H9 (cell line): ENCODE measurements at places on chromosomes 3 and 15.

GRCh38 chr3:68121287-68121686 lies 466.9 kb upstream of the SUCLG2 start:
- no peak for DNase-seq

GRCh38 chr3:9859530-9860025 lies 15.8 kb upstream of the RPUSD3 start:
- no peak for DNase-seq

DNA sequence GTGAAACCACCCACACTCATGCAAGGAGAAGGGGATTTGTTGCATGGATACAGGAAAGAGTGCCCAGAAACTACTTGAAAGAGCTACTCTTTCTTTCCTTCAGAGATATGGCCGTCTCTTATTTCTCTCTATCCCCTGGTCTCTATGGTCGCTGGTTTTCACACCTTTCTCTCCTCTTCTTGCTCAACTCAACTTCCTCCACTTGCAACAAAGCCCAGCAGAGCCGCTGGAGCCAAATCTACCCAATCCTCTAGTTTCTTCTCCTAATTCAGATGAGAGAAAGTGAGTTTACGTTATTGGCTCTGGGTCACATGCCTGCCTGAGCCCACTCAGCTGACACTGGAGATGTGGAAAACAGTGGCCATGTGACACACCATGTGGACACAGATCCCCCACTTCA lies 215.2 kb downstream of the OSBPL10 start:
- DNase-seq = no peak

GRCh38 chr15:65638681-65639089 lies 16.9 kb downstream of the SLC24A1 start:
- DNase-seq = no peak

DNA sequence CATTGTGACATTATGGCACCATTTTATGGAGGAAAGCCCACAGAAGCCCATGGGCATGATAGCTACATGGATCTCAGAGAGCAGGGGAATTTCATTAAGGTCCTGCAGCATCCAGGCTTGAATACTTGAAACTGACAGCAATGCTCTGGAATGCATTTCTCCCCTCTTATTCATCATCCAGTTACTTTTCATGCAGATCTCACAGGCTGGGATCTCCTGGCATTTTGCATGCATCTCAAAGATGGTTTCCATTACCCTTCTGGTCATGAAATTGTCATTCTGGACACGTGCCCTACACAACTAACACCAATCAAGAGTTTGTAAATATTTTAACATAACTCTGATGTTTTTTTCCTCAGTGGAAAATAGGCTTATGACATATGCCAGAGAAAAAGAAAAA lies 32.4 kb downstream of the VGLL3 start:
- no peak for DNase-seq

DNA sequence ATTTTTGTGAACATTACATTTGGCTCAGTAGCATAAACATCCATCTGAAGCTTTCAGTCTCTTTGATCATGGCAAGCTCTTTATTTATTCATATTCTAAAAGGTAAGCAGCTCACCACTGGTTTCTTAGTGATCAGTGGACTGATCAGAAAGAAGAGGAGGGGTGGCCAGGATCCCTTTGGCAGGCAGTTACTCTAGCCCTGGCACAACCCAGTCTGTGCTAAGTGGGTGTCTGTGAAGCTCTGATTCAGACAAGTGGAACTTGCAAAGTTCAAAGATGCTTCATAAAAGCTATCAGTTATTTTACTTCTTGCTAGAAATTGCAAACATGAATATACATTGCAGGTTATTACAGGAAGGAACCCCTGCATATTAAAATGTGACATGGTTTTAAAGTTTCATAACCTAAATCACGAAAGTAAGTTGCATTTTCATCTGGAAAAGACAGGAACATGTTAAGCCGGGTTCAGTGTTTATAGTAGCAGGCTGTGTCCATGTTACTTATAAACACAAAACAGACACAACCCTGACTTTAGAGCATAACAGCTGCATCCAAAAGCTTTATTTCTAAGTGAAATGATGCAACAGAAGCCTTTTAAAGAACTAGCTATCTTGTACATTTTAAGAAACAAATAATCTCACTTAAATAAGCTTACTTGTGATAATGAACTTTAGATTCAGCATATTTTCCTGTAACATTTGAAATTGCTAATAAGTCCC lies 785.3 kb downstream of the MCTP2 start:
- no peak for DNase-seq

- DNase-seq = no peak
Observed at GRCh38 chr3:64666171-64666588, 21.6 kb downstream of the ADAMTS9 start.

- no peak for DNase-seq
Observed at GRCh38 chr15:93894438-93895036, 336.8 kb upstream of the MCTP2 start.

- no peak for DNase-seq
Observed at GRCh38 chr3:126461450-126462070, 14.1 kb downstream of the ZXDC start.

DNA sequence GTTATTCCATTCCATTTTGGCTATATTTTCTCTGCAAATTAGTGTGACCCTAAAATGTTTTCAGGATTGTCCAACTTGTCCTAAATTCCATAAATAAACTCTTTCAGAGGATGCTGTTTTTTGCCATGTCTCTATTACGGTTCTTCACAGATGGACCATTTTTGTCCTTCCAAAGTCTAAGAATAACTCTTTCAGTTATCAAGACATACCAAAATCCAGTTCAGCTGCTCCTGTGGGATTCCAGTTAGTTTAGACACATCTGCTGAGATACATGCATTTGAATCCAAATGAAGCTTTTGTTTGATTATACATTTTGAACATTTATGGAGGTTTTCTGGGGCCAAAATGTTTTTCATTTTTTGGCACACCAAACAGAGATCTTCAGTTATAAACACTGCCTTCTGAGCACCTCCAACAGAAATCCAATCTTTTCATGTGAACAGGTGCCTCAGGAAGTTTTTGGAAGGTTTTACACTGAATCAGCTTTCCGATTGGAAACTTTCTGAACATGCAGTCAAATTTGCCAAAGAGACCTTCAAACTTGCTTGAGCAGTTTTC lies 80.7 kb downstream of the TIGIT start:
- no peak for DNase-seq

DNA sequence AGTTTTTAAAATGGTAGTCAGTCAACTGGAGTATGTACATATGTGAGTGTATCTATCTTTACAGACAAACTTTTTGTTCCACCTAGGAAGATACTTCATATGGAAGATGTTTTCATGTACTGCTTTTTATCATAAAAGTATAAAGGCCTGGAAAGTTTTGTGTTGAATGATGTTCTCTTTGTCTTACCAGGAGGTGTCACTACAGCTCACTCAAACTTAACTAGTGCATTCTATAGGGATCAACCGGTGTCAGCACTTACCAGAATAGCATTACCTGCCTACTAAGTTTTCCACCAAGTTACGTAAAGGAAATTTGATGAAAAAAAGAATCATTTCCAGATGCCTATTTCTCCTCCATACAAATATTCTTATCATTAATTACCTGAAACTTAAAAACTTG lies 522.6 kb upstream of the SEMA6D start:
- no peak for DNase-seq

GRCh38 chr15:42858999-42859789 lies 61.4 kb downstream of the TTBK2 start:
- no peak for DNase-seq

DNA sequence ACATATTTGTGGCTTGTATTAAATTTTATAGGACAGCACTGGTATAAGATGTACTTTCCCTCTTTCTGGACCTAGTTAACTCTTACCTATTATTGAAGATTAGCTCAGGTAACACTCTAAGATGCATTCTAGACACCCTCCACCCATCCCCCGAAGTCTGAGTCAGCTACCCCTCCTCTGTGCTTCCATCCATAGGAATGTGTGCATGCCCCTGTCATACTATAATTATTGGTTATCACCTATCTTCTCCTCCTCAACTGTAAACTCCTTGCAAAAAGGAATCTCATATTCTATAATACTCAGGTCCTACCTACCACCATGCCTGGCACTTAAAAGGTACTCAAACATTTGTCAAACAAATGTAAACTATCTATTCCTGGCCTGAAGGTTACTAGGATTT lies 3.0 kb downstream of the PEAK1 start:
- no peak for DNase-seq

DNA sequence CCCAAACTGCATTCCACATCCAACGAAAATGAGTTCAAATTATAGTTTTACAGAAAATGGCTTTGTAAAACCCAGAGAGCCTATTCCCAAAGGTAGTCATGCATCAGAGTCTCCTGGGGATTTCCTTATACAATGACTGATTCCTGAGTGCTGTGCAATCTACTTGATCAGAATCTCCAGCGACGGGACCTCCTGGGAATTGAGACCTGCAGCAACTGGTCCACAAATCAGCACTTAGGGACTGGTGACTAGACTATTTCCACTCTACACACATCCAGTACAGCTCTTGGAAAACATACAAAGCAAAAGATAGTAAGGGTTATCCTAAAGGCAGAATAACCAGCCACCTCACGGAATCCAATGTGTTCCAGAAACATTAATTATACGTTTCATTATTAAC lies 871.0 kb upstream of the CFAP20DC start:
- DNase-seq = no peak

DNA sequence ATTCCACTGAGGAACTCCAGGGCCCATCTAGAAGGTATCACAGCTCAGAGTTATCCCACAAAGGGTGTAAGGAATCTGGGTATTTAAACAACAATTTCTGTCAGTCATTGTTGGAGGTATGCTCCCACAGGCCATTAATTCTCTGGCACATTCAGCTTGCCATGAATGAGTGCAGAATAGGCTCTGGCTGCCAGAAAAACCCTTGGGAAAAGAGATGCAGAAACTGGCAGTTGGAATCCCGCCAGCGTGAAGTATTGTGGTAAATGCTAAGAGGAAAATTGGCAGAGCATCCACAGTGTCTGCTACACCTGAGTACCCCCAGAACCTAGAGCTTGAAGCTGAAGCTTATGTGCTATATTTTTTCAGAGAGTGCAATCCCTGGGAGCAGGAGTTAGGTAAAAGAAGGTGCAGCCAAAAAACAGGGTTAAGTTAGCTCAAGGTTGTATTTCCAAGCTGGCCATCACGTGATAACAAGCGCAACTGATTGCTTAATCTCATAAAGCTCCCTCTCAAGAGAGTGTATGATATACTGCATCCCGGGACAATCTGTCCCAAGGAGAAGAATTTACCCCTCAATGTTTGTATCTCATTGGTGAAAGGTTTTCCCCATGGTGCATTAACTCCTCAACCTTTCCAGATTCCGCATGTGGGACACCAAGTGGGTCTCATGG lies 94.2 kb upstream of the ACP3 start:
- no peak for DNase-seq

DNA sequence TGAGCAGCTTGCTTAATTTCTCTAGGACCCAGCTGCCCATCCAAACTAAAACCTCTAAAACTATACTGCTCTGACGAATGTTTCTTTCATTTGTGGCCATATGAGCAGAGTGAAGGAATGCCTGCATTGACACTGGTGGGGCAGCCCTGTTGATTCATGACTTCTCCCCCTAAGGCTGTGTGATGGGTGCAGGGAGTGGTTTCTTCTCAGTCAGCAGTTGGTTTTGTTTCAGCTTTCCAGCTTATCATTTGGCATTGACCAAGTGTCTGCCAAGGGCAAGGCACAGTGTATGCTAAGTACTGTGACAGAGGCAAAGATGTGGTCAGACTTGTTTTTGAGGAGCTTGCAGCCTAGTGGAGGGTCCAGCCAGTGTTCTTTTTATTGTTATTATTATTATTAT lies 4.7 kb downstream of the ABHD6 start:
- no peak for DNase-seq

DNA sequence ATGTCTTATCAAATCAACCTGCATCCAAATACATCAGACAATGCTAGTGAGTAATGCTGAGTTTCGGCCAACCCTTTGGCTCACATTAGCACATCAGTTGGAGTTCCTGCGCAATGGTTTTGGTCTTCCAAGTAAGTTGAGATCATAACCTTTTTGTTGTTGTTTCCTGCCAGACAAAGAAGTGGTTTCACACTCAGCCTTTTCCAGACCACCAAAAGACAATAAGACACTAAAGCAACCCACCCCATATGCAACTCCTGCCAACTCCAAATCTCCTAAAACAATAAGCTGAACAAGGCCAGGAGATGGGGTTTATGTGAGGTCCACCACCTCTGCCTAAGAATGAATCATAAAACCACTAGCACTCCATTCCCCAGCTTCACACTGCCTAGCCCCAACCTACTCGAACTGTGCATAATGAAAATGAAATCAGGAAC lies 177.0 kb downstream of the ERC2 start:
- no peak for DNase-seq

GRCh38 chr15:74417670-74418069 lies 16.1 kb downstream of the SEMA7A start:
- no peak for DNase-seq

- DNase-seq = no peak
Observed at GRCh38 chr15:37016231-37016630, 84.1 kb downstream of the MEIS2 start.

GRCh38 chr3:141011997-141012262 lies 39.2 kb upstream of the SPSB4 start:
- no peak for DNase-seq

DNA sequence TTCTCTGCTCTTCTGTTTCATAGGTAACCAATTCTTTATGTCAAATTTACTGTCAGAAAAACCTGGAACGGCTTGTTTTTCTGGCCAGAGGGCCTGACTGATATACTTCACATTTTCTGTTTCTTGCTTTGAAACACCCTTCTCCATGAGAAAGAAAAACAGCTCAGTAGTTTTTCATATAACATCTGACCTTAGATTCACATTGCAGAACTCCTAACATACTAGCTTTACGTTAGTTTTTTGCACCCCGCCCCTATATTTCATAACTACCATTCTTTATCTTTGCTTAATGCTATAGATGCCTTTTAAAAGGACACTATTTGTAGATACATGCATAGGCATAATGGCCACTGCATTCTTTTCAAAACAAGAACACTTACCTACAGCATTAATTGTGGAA lies 83.9 kb upstream of the TSC22D2 start:
- DNase-seq = no peak

GRCh38 chr3:138569090-138569489 lies 25.0 kb downstream of the CEP70 start:
- no peak for DNase-seq

GRCh38 chr15:55909036-55909811 lies 84.2 kb downstream of the NEDD4 start:
- no peak for DNase-seq

- no peak for DNase-seq
Observed at GRCh38 chr3:99658274-99658673, 19.9 kb downstream of the COL8A1 start.
